Neural crest cell (in vitro differentiated cells): ENCODE measurements at places on chromosomes 1 and 21. TPM values are rescaled to one million over a fixed set of nuclear protein-coding genes. Genes with fewer than 3 reads are reported as not detected.

DNA sequence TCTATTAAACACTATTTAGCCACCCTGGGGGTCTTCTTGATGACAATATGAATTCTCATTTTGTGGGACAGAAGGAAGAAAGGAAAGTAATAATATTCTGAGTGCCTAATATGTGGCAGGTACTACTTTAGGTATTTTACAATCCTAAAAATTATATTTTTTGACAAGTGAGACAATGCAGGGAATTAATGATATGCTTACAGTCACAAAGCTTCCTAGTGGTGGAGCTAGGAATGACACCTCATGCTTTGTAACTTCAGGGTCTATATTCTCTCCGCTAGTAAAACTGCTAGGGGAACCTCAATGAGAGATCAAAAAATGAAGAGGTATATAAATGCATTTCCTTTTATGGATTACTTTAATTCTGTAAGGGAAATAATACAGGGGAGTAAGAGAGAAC lies 44.3 kb downstream of the TPR start:
- no peak for DNase-seq

- no peak for DNase-seq
These were observed 46.4 kb downstream of the RGS21 start for GRCh38 chr1:192363177-192363576.

- DNase-seq = no peak
These were observed 7.8 kb downstream of the STK40 start for GRCh38 chr1:36377791-36378492.

- DNase-seq = no peak
These were observed 29.2 kb upstream of the WNT4 start for GRCh38 chr1:22171951-22172715.

UBL4B gene
- total RNA-seq = not detected in 2 replicates

ZNF695 gene
- total RNA-seq = 21.4 and 21.8 TPM in 2 replicates

NPPB gene
- total RNA-seq = not detected in 2 replicates
